T-cell (primary cell): ENCODE measurements at places on chromosomes 2 and 18.

DNA sequence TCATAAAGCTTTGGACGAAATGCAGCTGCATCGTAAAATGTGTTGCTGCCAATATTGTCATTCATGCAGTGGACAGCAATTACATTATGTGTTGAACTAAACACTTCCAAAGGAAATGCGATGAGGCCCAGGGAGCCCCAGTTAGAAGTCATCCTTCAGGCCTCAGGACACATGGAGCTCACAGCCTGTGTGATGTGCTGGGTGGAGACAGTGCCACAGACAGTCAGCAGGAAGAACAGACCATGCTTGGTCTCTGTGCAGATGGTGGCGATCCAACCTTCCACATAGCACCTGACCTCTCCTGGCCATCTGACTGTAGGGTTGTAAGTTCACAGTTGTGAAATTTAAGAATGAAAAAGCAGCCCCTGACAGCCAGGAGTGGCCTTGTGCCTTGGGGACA is 118.3 kb upstream of the ALKAL2 start:
- DNase-seq, result no peak

- DNase-seq, result no peak
These were observed 47.8 kb downstream of the KCTD18 start for GRCh38 chr2:200461846-200462710.

DNA sequence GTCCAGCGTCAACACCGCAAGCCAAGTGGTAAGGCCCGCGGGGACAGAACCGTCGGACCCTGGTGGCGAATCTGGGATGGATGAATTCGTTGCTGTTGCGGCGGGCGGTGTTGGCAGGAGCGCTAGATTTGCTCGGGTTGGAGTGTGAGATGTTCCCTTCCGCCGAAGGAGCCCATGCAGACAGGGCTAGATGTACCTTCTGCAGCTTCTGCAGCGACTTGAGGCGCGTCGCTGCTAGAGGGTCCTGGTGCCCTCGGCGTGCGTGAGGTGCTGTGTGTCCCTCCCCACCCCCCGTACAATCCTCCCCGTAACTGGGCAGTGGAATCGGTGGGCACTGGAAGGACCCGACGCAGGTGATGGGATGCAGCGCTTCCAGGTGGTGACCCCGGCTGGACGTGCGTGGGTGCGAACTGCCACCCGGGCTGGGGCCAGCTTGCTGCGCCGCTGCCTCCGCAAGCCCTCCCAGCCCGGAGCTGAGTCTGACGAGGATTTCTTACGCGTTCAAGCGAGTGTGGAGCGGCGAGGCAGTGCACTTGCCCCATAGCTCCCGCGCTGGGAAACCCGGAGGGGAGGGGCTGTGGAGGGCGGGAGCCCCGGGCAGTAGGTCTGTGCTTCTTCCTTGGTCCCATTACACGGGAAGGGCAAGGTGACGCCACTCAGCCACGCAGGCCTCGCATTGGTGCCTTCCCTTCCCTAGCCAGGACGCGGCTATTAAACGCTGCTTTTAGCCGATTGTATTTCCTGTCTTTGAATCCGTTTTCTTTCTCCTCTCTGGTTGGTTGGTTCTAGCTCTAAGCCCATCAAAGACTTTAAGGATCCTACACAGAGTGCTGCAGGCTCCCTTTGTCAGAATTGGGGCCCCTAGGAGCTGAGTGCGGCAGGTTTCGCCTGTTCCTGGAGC is 34.2 kb downstream of the CHRNA1 start:
- DNase-seq, result no peak

- no peak for DNase-seq
These were observed 1324.6 kb upstream of the NRXN1 start for GRCh38 chr2:52356556-52356955.
